Mesendoderm (in vitro differentiated cells): ENCODE measurements at places on chromosomes 3 and 15.

DNA sequence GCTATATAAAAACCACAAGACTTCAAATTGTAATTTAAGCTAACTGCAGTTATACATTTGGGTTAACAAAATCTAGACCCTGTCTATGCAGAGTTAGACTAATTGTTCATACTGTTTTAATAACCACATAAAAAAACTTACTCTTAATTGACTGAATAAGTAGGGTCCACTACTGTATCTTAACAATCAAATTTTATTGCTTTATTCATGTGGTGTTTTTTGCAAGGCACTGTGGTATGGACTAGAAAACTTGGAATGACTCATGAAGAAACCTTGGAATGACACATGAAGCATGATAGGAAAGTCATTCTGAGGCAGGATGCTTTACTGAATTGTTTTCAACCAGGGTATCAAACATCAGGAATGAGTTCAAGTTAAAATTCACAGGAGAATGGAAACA lies 2.3 kb downstream of the SERP1 start:
- no peak overlapping the region for H3K27ac ChIP-seq
- DNase-seq = no peak
- H3K36me3 ChIP-seq = no peaks in the 10 kb centered on the region
- H3K27me3 ChIP-seq = no peaks in the 10 kb centered on the region
- H3K4me3 ChIP-seq = no peak overlapping the region
- no peaks in the 10 kb centered on the region for H3K4me1 ChIP-seq

- H3K36me3 ChIP-seq = no peaks in the 10 kb centered on the region
- no peak overlapping the region for H3K4me3 ChIP-seq
- H3K27me3 ChIP-seq = no peaks in the 10 kb centered on the region
- H3K4me1 ChIP-seq = no peaks in the 10 kb centered on the region
- DNase-seq = no peak
- H3K27ac ChIP-seq = no peak overlapping the region
Observed at GRCh38 chr3:195770081-195770840, 41.5 kb downstream of the MUC4 start.

DNA sequence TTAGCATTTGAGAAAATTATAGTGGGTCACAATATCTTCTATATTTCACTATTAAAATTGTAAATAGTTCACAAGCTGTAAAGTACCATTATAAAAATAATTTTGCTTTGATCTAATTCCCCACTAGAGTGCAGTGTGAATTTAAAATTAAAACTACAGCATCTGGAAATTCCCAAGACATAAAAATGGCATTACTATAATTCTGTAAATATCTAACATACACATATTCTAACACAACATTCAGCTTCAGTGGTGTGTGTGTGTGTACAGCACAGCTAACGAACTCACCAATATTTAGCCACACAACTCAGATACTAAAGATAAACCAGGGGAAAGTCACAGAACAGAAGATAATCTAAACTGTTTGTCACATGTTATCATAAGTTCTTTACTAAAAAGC lies 424.9 kb upstream of the ZNF385D start:
- no peak overlapping the region for H3K27ac ChIP-seq
- no peak overlapping the region for H3K4me3 ChIP-seq
- H3K27me3 ChIP-seq = no peaks in the 10 kb centered on the region

DNA sequence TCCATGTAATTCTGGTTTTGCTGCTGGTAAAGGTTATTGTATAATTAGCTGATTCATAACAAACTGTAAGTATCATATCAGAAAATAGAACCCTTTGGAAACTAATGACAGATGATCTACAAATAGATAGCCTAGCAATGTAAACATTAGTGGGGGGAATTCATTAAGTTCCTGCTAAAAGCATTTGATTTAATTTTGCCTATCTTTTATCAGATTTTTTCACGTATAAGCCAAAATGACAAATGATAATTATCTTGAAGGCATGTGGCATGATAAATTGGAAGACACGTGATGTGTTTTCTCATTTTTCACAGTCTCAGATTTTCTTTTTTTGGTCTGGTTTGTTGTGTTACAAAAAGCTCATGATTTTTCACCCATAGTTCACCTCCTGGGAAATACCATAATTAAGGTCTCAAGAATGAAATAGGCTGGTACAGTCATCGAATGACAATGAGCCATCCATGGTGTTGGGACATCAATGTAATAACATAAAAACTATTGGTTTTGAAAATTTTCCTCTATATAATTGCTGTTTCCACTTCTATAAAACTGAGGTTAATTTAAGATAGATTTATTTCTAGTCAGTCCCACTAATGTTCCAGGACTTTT lies 325.9 kb upstream of the TBL1XR1 start:
- no peak for DNase-seq
- no peaks in the 10 kb centered on the region for H3K27me3 ChIP-seq
- H3K27ac ChIP-seq = no peak overlapping the region
- H3K4me1 ChIP-seq = peaks cover 7% of the 10 kb centered on the region

GRCh38 chr15:62739507-62739906 lies 303.0 kb upstream of the TPM1 start:
- H3K4me3 ChIP-seq = no peak overlapping the region
- no peaks in the 10 kb centered on the region for H3K36me3 ChIP-seq
- no peaks in the 10 kb centered on the region for H3K27me3 ChIP-seq
- H3K4me1 ChIP-seq = peaks cover 5% of the 10 kb centered on the region

- H3K27me3 ChIP-seq = no peaks in the 10 kb centered on the region
- no peaks in the 10 kb centered on the region for H3K36me3 ChIP-seq
- H3K4me1 ChIP-seq = peaks cover 4% of the 10 kb centered on the region
- H3K4me3 ChIP-seq = no peak overlapping the region
- peak; percentile 81 for DNase-seq
Observed at GRCh38 chr15:75195122-75195765, 6.4 kb upstream of the C15orf39 start.

- H3K36me3 ChIP-seq = no peaks in the 10 kb centered on the region
- H3K27me3 ChIP-seq = no peaks in the 10 kb centered on the region
- no peaks in the 10 kb centered on the region for H3K4me1 ChIP-seq
- no peak overlapping the region for H3K27ac ChIP-seq
- no peak overlapping the region for H3K4me3 ChIP-seq
Observed at GRCh38 chr15:68384451-68385239, 47.3 kb downstream of the ITGA11 start.

DNA sequence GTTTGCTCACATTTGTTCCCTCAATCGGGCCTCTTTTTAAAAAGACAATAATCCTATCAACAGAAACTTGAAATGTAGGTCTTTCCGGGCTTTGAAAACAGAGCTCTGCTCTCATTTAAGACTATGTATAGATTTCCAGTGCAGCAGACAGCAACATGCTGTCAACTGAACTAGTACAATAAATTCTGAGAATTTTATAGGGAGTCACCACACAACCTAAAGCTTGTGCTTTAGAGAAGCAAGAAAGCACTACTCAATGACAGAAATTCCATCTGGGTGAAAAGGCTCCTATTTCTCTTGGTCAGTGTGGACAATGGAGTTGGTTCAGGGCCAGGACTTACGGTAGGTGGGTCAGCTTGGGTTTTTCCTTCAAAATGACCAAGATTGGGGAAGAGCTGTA lies 583.5 kb downstream of the ROBO1 start:
- no peaks in the 10 kb centered on the region for H3K36me3 ChIP-seq
- no peak for DNase-seq
- H3K4me1 ChIP-seq = no peaks in the 10 kb centered on the region
- no peak overlapping the region for H3K27ac ChIP-seq
- no peaks in the 10 kb centered on the region for H3K27me3 ChIP-seq

DNA sequence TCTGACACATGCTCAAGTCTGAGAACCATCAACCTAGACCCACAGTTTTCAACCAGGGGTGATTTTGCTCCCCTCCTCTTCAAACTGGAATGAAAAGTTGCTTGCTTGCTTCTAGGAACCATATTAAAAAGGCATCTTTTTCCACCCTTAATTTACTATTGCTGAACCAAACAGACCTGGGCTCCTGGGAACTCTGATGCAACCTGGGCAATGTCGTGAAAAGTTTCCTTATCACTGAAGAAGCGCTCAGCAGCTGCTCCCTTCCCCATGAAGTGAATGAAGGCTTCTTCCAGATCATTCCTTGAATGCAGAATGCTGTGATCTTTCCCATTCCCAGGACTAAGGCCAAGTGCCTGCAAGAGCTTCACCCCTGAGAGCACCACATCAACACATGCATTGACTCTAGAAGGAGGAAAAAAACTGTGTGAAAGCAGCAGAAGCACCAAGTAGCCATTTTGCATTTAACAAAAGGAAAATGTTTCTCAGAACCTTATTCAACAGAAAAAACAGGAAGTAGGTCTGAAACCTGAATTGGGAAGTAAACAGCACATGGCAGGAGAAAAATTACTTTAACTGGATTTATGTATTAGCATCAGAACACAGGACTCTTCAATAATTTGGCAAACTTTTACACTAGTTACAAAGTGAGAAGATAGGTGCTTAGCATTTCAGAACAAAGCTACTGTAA lies 8.7 kb downstream of the ADPGK start:
- H3K27ac ChIP-seq = no peak overlapping the region
- no peaks in the 10 kb centered on the region for H3K4me1 ChIP-seq
- no peak overlapping the region for H3K4me3 ChIP-seq

- no peaks in the 10 kb centered on the region for H3K27me3 ChIP-seq
- no peak overlapping the region for H3K4me3 ChIP-seq
- peaks cover 10% of the 10 kb centered on the region for H3K4me1 ChIP-seq
- no peaks in the 10 kb centered on the region for H3K36me3 ChIP-seq
- H3K27ac ChIP-seq = no peak overlapping the region
- DNase-seq = peak; percentile 89
Observed at GRCh38 chr3:192915304-192915703, 2.4 kb downstream of the MB21D2 start.

DNA sequence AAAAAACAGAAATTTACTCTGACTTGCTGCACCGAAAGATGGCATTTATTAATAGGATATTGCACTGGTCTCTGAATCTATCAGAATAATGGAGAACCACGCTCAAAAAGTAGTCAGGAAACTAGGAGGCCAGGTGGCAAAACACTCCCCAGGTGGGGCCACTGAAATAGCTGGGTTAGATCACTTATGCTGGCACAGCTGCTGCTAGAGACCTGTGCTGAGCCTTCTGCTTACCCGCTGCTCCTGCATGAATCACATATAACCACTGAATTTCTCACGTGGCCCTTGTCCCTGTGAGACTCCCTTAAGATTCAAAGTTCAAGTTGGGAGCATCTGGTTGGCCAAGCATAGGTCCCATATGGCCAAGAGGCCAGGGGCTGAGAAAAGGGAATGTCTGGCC lies 66.0 kb upstream of the OXTR start:
- no peak for DNase-seq
- no peaks in the 10 kb centered on the region for H3K27me3 ChIP-seq
- no peak overlapping the region for H3K27ac ChIP-seq
- H3K4me1 ChIP-seq = no peaks in the 10 kb centered on the region

DNA sequence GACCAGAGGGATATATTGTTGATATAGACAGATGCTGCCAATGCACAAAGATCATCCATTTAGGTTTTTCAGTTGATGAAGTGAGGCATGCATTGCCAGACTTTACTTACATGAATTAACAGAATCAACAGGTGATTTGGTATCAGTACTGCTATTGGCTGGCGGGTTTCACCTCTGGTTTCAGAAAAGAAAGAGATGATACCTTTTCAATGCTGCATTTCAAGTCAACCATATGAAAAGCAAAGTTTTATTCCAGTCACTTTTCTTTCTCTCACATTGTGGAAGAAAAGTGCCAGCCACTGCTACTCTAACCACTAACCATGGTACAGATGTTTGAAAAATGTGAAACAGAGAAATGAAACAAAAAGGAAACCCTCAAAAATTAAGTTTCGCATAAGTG lies 289.1 kb downstream of the TIGIT start:
- no peaks in the 10 kb centered on the region for H3K4me1 ChIP-seq
- no peaks in the 10 kb centered on the region for H3K27me3 ChIP-seq
- DNase-seq = no peak
- H3K27ac ChIP-seq = no peak overlapping the region
- no peaks in the 10 kb centered on the region for H3K36me3 ChIP-seq
- no peak overlapping the region for H3K4me3 ChIP-seq
